Astrocyte of the spinal cord (primary cell): ENCODE measurements at places on chromosomes 13 and 19.

DNA sequence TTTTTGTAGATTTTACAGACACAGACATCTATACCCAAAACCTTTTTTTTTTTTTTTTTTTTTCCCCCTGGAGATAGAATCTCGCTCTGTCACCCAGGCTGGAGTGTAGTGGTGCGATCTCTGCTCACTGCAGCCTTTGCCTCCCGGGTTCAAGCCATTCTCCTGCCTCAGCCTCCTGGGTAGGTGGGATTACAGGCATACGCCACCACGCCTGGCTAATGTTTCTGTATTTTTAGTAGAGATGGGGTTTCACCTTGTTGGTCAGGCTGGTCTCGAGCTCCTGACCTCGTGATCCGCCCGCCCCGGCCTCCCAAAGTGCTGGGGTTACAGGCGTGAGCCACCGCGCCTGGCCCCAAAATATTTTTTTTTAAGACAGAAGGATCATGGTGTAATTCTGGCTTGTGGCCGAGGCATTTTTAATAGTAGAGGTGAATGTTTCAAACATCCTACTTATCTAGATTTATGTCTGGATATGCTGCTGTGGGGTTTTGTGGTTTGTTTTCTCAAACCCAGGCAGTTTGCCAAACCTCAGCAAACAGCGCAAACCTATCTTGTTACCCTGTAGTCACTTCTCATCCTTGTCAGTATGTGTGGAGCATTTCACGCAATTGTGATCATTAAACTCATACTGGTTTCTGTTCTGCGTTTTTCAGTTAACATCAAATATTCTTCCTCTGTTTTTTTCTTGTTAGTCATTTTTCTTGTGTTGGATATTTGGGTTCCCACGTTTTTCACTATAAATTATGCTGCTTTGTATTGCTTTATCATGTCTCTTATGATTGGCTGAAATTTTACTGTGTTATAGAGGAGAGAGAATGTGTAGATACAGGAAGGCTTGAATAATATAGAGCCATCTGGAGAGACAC lies 36.2 kb upstream of the GARRE1 start:
- DNase-seq, result peak; percentile 98

- DNase-seq, result no peak
Observed at GRCh38 chr19:738509-739128, 12.3 kb upstream of the MISP start.

DNA sequence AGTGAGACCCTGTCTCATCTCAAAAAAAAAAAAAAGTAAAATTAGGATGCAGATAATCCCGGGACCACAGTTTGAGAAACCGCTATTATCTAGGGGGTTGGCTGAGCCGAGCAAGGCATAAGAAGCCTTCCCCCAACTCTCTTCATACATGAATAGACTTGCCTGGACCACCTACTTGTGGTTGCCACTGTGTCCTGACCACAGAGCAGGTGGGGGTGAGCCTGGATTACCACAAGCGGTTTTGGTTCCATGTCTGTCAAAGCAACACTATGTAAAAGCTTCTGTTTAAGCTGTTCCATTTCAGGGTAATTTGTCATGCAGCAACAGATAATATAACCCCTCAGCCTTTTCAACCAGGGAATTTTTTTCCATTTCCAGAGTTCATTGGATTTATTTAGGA lies 3.3 kb upstream of the NAPA start:
- DNase-seq, result peak; percentile 14

- no peak for DNase-seq
Observed at GRCh38 chr13:19590423-19590822, 29.1 kb upstream of the TPTE2 start.

DNA sequence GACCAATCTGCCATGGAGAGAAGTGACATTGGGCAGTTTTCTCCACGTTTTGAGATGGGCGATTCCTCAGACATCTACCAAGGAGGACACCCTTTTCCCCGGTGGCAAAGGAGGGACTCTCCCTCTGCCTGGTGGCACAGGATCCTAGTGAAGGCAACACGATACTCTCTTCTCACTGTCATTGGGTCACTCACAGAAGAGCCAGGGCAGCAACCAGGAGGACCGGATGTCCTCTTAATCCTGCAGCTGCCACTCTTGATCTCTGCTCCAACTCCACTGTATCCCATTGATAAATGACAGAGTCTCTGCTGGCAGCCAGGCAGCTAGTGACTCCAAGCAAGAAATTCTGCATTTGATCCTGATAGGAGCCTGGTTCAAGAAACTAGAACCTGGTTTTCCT lies 42.2 kb downstream of the COL4A2 start:
- DNase-seq, result no peak

- no peak for DNase-seq
Observed at GRCh38 chr13:22648320-22648801, 532.4 kb upstream of the SGCG start.

DNA sequence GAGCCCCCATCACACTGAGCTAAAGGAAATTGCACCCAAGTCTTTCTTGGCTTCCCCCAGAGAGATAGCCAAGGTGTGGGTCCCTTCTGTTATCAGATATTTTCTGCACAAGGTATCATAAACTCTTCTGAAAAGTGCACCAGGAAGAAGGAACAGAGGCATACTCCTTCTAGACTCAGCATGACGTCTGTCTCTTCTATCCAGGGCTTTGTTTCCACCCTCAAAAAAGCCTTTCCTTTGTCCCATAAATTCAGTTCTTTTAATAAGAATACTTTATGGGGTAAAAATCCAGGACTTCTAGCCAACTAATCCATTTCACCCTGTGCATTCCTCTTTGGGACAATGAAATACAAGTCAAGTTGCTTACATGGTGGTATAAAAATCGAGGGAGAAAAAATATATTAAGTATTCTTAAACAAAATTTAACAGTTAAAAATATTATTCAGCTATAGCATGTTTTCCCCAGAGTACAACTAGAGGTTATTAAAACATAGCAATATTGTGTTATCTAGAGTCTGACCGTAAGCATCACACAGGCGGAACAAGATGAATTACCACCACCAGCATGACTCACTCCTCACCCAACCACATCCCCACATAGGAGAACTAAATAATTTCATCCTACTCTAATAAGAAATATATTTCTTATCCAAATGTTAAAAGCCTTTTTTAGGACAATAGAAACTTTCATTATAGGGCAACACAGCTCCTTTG lies 79.9 kb upstream of the GPC6 start:
- peak; percentile 89 for DNase-seq

GRCh38 chr19:53944416-53944815 lies 18.3 kb upstream of the CACNG8 start:
- DNase-seq, result no peak

DNA sequence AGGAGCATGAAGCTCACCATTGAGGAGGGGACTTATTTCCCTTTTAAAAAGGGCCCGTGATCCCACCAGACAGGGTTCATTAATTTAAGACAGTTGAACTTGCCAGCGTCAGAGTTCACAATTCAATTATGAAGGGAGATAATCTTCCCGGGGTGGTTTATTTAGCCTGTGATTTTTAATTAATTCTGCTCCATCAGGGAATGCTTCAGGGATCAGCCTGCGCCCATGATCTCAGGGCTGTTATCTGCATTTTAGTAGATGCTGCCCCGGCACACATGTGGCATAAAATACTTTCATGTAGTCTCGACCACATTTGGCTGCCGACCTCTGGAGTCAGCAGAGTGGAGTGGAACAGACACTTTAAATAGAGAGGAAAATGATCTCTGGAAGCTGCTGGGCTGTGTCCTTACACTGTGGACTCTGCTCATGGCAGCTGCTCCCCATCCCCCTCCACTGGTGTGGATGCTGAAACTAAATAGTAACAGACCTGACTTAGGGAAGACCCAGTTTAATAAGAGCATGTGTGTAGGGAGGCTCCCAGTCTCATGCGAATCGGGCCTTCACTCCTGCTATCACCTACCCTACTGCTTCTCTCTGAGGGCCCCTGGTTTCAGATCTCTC lies 256.9 kb downstream of the TEX29 start:
- no peak for DNase-seq

DNA sequence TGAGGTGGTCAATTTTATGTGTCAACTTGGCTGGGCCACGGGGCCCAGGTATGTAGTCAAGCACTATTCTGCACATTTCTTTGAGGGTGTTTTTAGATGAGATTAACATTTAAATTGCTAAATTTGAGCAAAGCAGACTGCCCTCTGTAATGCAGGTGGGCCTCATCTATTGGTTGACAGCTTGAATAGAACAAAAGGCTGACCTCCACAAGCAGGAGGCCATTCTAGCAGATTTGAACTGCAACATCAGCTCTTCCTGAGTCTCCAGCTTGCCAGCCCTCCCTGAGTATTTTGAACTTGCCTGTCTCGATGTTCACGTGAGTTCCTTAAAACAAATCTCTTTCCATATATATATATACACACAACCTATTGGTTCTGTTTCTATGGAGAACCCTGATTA lies 134.8 kb downstream of the DCLK1 start:
- DNase-seq, result no peak

GRCh38 chr19:39155114-39155700 lies 29.6 kb downstream of the PAK4 start:
- DNase-seq, result no peak

GRCh38 chr19:37654118-37654517 lies 1.1 kb downstream of the ZFP30 start:
- peak; percentile 24 for DNase-seq

DNA sequence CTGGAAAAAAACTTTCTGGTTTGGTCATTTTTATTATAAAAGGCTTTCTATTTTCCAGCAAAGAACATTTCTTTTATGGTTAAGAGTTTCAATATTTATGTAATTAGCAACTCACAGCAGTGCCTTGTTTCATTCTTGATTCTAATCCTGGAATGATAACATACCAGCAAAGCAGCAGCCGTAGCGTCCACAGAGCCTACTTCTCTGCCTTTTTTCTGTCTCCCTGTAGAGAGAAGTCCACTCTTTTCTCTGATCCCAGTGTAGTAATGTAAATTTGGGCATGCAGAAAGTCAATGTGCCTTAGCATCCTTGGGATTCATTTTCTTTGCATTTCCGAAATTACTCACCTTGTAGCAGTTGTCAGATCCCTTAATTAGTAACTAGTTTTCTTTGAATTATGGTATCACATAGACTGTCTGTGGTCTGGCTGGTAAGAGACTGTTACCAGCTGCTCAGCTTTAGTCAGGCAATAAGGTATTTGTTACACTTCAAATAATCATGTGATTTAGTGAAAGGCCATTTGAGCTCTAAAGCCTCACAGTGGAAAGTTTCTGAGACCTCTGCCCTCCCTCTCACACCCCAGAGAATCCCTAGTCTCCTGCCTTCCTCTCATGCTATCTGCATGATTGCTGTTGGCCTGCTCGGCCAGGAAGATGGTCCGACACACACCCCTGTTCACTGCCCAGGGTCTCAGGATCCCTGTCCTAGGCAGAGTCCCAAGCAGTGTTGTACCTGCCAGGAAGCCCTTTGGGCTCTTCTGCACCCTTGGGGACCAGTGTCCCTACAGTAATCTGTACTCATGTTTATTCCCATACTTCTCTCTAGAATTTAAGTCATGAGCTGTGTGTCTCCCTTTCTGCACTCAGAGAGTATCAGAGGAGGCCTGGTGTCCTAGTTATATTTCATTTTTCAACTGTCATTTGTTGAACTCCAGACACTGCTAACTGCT lies 86.3 kb downstream of the LRCH1 start:
- no peak for DNase-seq

DNA sequence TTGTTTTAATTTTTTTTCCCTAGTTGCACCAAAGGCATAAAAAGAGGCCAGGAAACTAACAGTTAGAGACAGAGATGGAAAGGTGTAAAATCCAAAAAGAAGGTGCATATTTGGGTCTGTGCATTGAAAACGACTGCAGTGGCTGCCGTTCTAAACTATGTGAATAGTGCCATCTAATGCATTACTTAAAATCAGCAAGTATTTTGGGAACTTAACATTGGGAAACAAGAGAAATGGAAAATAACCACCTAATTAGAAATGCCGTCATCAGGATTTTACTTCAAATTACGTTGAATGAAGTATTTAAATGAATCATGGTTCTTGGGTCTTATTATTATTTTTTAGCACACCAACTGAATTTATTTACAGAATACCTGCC lies 189.5 kb upstream of the MIR17HG start:
- no peak for DNase-seq

- DNase-seq, result peak; percentile 33
Observed at GRCh38 chr13:43107780-43108179, 84.4 kb downstream of the DNAJC15 start.

- DNase-seq, result no peak
Observed at GRCh38 chr19:40341601-40342482, 6.4 kb downstream of the C19orf47 start.

- peak; percentile 88 for DNase-seq
Observed at GRCh38 chr13:110392510-110393240, 85.6 kb downstream of the COL4A2 start.

DNA sequence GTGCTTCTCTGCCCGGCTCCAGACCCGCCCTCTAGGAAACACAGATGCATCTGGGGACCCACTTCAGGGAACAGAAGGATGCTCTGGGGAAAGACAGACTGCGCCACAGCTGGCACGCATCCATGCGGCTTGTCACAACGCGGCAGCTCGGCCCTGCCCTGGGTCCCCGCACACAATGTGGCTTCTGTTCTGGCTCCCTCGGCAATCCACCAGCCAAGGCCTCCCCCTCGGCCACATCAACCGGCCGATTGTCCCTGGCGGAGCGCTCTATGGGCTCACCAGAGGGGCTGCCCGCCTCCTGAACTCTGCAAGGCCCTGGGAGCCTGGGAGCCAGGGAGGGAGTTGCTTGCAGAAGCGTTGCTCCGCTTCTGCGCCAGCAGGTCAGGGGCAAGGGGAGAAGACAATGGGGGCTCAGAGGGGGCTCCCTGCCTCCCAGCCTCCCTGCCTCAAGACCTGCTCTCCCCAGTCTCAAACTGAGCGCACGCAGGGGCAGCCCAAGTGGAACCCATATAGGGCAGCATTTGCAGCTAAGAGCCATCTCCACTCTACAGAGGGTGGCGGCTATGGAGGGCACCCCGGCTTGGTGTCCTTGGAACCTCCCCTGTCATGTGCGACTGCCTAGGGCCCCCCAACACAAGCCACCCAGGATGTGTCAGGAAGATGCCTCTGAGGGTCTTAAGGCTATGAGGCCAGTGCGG lies 37.9 kb downstream of the MLLT1 start:
- no peak for DNase-seq

GRCh38 chr19:16316506-16316882 lies 8.1 kb upstream of the KLF2 start:
- no peak for DNase-seq

DNA sequence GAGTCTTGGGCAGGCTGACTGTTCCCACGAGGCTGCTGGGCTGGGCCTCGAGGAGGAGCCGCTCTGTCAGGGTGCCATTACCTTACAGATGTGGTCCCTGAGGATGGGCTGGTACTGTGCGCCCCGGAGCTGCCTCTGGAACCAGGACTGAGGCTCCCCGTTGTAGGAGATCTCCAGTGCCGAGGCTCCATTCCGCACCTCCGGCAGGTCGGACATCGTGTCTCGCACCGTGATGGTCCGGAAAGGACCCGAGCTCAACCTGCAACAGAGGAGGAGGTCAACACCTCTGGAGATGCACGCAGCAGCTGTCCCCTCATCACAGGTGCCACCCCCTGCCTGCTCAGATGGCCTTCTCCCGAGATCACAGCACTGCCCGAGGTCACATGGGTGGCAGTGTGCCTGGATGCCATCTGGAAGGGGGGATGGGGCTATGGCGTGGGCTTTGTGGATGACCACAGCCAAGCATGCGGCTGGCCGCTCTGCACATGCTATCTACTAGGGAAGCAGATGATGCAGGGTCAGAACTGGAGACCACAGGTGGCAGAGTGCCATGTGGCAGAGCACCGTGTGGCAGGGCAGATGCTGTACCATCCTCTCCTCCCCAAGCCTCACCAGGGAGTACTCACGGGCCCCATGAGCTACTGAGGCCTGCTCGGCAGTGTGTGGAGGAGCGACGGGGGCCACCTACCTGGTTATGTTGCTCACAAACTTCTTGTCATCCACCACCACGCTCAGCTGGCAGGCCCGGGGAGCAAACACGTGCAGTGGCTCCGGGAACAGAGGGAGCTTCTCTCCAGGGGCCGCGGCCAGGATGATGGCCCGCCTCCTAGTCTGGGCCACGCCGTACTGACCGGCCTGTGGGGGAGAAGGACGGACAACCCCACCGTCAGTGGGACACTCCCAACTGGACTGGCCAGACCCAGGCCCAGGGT lies 18.3 kb upstream of the EIF3G start:
- DNase-seq, result no peak
